H54 (cell line): ENCODE measurements at places on chromosomes 16 and 17.

GRCh38 chr16:11194913-11195312, 61.1 kb downstream of the SOCS1 start:
- no peak for DNase-seq

- no peak for DNase-seq
These were observed 27.0 kb upstream of the NF1 start for GRCh38 chr17:31067691-31068184.

DNA sequence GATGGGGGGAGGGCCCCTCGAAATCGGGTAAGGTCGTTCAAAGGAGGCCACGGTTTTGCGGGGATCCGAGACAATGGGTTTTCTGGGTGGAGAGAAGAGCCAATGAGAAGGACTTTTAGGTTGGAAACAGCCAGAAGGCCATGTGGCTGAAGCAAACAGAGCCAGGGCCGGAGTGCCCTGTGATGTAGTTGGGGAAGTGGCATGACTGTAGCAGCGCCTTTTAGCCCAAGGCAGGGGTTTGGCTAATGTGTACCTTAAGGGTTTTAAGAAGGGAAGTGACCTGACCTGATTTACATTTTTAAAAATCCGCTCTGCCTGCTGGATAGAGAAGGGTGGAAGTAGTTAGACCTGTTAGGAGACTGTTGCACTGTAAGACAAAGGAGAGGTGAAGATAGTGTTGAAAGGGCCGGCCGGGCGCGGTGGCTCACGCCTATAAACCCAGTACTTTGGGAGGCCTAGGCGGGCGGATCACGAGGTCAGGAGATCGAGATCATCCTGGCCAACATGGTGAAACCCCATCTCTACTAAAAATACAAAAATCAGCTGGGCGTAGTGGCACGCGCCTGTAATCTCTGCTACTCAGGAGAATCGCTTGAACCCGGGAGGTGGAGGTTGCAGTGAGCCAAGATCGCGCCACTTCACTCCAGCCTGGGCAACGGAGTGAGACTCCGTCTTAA, 1.0 kb downstream of the LYRM1 start:
- no peak for DNase-seq

GRCh38 chr17:30323895-30324319, 9.9 kb downstream of the TMIGD1 start:
- no peak for DNase-seq

- no peak for DNase-seq
These were observed 10.4 kb downstream of the CDC42EP4 start for GRCh38 chr17:73301369-73301768.

- no peak for DNase-seq
These were observed 401 bp downstream of the ARL16 start for GRCh38 chr17:81683208-81683583.

- DNase-seq: peak; percentile 76
These were observed 7.1 kb upstream of the ORAI3 start for GRCh38 chr16:30941600-30942425.

DNA sequence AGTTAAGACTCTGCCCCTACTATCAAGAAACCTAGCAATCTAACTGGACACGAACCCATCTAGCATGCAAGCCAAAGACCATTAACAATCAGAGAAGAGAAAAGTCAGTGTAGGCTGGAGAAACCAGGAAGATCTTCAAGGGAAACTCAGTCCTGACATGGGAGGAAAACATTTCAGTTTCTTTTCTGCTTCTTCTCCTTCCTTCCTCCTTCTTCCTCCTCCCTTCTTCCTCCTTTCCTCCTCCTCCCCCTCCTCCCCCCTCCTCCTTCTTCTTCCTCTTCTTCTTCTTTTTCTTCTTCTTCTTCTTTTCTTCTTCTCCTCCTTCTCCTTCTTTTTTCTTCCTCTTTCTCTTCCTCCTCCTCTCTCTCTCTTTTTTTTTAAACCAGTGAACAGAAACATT, 29.6 kb upstream of the SHISA9 start:
- DNase-seq: no peak

DNA sequence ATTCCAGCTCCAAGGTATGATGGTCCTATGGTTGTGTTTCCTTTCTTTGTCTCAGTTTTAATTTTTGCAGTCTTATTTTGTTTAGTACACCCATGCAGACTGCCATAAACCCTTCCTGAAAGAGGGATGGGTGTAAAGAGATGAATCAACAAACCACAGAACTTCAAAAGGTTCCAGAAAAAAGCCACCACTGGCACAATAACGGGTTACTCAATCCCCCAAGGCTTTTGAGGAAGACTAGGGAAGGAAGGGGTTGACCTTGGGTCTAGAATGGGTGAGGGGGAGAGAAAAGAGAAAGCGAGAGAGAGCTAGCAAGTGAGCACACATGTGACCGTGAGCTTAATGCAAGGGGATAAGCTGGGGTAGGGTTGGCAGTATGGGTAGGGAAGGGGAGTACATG, 168.1 kb downstream of the XYLT1 start:
- DNase-seq: no peak

GRCh38 chr16:11310997-11311561, 29.9 kb upstream of the PRM1 start:
- no peak for DNase-seq
